ENCODE measurements at places on chromosomes 2 and 18.

GRCh38 chr2:86000131-86000937 lies 105.4 kb downstream of the POLR1A start:
- DNase-seq = no peak

GRCh38 chr2:42906557-42907411 lies 114.4 kb upstream of the HAAO start:
- DNase-seq = peak; percentile 74

DNA sequence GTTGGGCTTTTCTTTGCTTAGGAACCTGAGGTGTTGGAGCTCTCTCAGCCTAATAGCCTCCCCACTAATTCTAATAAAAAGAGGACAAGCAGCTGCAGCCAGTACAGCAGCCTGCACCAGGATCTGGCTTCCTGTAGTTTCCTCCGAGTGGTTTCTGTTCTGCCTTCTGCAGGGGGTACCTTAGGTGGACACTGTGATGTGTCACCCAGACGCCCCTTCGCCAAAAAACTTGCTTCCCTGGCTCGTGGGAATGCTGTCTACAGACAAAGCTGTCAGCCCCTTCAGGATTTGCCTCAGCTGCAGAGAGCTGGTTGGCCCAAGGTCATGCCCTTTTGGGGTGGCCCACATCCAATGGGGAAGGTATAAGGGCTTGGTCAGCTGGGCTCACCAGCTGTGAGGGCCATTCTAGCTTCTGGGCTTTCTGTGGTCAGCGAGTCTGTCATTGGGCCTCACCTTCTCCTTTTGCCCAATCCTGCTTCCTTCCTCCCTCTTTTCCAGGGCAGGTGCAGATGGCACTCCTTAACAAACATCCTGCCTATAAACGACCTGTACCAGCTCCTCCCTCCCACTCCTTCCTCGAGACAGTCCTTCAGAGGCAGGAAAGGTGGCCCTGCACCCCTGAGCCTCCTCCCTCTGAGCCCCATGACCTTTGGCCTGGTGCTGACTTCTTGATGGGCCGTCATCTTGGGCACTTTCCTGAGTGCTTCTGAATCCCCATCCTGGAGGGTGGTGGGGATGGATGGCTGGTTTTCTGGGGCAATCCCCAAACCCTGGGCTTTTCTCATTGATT lies 44.0 kb upstream of the ROCK2 start:
- DNase-seq = no peak

DNA sequence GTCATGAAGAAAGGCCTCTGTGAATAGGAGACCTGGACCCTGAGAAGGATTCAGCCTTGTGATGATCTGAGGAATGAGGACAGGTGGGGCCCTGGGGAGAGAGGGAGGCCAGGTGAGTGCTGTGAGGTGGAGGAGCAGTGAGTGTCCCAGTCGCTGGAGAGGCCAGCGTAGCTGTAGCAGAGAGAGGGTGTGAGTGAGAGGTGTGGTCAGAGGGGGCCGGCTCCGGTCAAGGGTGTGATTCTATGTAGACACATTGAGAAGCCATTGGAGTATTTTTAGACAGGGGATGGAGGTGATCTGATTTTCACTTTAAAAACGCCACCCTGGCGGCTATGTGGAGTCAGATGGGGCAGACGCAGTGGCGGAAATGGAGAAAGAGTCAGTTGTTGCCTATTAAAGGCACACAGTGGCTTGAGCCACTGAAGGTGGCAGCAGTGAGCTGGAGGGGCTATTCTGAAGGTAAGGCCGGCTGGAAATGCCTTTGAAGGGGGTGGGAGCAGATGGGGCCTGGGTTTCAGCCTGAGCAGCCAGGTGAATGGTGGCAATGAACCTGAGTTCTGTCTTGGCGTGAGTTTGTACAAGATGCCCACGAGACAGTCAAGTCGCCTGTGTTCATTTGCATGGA lies 55.6 kb downstream of the GREB1 start:
- no peak for DNase-seq

DNA sequence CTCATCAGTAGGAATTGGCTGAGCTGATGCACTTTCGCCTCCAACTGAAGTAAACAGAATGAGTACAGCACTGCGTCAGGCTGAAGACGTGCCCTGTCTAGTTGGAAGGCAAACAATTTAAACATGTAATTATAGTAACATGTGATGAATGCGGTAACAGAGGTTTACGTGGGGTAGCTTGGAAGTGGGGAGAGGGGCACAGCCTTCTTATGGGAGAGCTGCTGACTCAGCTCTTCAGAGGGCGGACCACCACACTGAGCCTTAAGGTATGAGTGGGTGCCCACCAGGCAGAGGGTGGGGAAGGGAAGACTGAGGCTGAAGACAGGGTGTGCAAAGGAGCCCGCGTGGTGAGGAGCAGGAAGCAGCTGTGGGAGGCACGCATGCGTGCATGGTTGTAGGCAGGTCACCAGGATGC lies 6.2 kb upstream of the EHD3 start:
- DNase-seq = peak; percentile 16

Measured in MG63 (cell line).